ENCODE measurements at places on chromosomes 2 and 18. TPM values are rescaled to one million over a fixed set of nuclear protein-coding genes. Genes with fewer than 3 reads are reported as not detected.

- DNase-seq = peak; percentile 85
Measured at GRCh38 chr18:3453540-3454364, 3.8 kb downstream of the TGIF1 start.

DNA sequence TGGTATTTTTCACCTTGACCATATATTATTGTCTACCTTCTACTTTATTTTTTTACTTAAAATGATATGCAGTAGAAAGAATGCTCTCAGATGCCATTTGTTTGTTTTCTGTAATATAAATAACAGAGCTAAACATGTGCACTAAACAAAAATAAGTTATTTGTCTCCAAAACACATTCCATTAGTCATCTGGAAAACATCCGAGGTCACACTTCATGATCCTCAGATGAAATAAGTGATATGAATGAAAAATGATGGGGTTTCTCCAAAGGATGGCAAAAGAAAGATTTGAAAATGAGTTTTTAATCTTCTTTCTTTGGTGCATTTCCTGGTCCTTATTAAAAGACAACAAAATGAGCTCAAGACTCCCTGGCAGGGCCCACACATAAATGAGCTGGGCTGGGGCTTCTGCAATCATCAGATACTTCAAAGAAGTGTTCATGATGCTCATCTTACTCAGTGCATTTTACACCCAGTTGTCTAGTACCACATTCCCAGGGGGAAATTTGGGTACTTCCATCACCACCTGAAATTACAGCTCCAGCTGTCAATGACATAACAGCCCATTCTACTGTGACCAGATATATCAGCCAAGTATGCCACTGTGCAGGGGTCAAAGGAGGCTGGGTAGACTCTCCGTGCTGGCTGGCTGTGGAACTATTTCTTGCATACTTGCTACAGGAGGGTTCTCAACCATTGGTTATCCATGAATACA is 283.5 kb downstream of the PID1 start:
- no peak for DNase-seq

GRCh38 chr18:26546875-26547645 is 1.3 kb downstream of the KCTD1 start:
- no peak for DNase-seq

NABP1 gene
- total RNA-seq = 17.9 TPM

Measured in H4 (cell line).